AG08395 (cell line): ENCODE measurements at places on chromosomes 1 and 21.

- no peak for DNase-seq
Observed at GRCh38 chr1:167137793-167138510, 44.1 kb downstream of the STYXL2 start.

DNA sequence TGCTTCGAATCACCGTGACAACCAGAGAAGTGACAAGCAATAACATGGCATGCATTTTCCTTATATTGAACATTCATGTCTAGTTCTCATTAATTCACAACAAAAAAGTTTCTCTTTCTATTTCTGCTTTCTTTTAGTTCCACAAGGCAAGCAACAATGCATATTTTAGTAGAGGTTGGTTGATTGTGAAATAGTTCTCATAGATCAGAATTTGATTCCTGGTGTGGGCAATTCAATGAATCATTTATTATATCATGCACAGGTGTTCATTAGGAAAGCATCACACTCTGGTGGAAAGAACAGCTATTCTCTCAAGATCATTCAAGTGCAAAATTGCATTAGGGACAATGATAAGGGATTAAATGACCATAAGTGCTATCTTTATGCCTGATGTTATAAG is 980.9 kb downstream of the BRINP3 start:
- DNase-seq: no peak

DNA sequence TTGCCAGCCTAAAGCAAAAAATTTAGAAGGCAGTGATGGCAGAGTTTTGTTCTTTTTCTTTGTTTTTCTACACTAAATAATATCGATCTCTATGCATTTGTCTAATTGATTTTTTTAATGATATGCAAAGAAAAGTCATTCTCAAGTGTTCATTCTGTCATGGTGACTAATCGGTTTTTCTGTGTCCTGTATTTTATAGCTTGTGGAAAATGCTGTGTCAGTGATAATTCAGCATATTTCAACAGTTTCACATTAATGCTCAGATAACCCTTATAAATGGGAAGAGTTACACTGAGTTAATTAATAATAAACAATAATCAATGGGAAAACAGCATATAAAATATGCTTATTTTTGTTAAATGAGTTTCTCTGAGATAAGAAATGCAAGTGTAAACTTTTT is 824.9 kb downstream of the AMY1C start:
- DNase-seq: no peak

DNA sequence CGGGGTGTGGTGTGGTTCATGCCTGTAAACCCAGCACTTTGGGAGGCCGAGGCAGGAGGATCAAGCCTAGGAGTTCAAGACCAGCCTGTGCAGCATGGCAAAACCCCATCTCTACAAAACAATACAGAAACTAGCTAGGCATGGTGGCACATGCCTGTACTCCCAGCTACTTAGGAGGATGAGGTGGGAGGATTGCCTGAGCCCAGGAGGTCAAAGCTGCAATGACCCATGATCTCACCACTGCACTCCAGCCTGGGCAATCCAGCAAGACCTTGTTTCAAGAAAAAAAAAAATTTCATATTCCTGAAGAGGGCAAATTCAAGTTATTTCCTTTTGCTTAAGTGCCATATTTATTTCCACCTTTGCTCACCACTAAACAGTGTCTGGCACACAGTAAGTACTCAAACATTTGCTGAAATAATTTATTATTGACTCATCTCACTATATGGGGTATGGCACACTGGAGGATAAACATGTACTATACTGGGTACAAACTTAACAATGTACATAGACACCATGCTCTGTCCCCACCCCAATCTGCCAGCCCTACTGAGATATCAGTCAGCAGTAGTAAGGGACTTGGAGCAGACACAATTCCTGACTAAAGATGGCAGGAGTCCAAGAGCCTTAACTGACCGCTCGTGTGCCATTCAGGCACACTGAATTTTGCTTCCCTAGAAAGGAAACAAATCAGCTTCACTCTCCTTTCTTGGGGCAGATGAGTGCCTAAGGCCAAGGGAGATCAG is 15.5 kb downstream of the MEAF6 start:
- DNase-seq: peak; percentile 54

GRCh38 chr1:202086579-202087350 is 36.0 kb upstream of the GPR37L1 start:
- no peak for DNase-seq

GRCh38 chr1:35668506-35668905 is 27.2 kb upstream of the PSMB2 start:
- DNase-seq: no peak

GRCh38 chr1:229336345-229336744 is 6.5 kb downstream of the CCSAP start:
- no peak for DNase-seq
